GM23338 (cell line): ENCODE measurements at places on chromosomes 1 and 21.

DNA sequence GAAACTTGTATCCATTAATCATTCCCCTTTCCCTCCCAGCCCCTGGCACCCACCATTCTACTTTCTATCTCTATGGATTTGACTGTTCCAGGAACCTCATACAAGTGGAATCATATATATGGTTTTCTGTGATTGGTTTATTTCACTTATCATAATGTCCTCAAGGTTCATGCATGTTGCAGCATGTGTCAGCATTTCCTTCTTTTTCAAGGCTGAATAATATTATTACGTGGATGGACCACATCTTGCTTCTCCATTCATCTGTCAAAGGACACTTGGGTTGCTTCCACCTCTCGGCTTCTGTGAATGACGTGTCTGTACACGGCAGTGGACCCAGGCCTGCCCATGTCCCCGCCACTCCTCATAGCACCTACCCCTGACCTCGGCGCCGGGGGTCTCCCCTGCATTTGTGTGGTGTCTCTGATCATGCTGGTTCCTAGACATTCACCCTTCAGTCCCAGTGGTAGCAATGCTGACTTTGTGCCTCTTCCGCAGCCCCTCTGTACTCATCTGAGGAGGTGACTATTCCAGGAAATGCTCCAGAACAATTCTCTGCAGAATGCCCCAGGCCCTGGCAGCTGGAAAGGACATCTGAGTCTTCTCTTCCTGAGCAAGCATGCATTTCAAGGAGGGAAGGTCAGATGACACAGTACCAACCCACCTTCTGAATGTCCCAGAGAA is 136.9 kb downstream of the PSMG1 start:
- peaks cover 4% of the 10 kb centered on the region; the same call in 1 of the 2 replicates for H3K4me1 ChIP-seq
- H3K36me3 ChIP-seq, result no peaks in the 10 kb centered on the region
- H3K4me3 ChIP-seq, result no peak overlapping the region
- no peak overlapping the region for H3K27ac ChIP-seq
- H3K27me3 ChIP-seq, result no peaks in the 10 kb centered on the region

DNA sequence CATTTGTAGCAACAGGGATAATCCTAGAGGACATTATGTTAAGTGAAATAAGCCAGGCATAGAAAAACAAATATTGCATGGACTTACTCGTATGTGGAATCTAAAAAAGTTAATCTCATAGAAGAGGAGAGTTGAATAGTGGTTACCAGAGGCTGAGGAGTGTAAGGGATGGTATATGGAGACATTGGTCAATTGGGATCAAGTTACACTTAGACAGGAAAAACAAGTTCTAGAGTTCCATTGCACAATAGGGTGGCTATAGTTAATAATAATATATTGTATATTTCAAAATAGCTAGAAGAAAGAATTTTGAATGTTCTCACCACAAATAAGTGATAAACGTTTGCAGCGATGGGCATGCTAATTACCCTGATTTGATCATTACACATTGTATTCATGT is 354.6 kb downstream of the SEC16B start:
- no peaks in the 10 kb centered on the region for H3K4me1 ChIP-seq
- no peak overlapping the region for H3K4me3 ChIP-seq
- H3K27me3 ChIP-seq, result no peaks in the 10 kb centered on the region
- H3K27ac ChIP-seq, result no peak overlapping the region

- H3K27ac ChIP-seq, result no peak overlapping the region
- DNase-seq, result no peak
- H3K36me3 ChIP-seq, result no peaks in the 10 kb centered on the region
- H3K4me1 ChIP-seq, result peaks cover 21% of the 10 kb centered on the region
- no peak overlapping the region for H3K4me3 ChIP-seq
These were observed 65.4 kb downstream of the AK4 start for GRCh38 chr1:65213271-65214023.

DNA sequence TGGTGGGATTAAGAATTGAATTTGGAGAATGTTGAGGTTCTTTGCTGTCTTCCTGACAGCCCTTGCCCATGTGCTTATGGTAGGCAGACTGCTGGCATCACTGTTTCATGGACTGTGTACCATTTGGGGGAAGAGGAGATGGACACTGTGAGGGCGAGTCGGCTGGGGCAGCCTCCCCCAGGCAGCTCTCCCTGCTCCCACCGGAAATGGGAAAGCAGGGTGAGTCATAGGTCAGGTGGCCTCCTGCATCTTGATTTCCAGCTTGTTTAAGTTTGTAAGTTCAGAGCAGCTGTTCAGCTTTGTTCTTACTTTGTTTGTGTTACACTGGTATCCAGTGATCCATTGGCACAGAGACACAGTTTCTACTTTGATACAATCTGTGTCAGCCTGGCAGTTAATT is 87.2 kb upstream of the CNIH3 start:
- no peak overlapping the region for H3K4me3 ChIP-seq
- DNase-seq, result no peak
- H3K4me1 ChIP-seq, result peaks cover 12% of the 10 kb centered on the region

DNA sequence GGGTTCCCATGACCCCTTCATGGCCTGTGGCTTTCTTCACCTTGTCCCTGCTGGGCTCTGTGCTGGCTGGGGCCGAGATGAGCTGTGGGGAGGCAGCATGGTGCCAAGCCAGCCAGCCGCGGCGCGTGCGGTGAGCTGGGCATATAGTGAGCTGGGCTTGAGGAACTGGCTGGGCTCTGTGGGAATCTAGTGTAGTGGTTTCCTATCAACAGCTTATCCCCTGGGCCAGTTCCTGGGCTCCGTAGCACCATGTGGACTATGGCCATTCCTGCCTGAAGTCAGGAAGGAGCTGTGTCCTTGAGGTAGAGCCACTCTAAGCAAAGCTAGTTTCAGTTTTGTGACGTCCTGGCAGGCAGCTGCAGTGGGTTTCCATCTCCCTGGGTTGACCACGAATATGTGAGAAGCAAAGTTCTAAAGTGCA is 1.8 kb downstream of the NCMAP start:
- H3K27me3 ChIP-seq, result peaks cover 32% of the 10 kb centered on the region
- no peak for DNase-seq
- no peak overlapping the region for H3K27ac ChIP-seq
- no peaks in the 10 kb centered on the region for H3K36me3 ChIP-seq
- peaks cover 7% of the 10 kb centered on the region; the same call in 1 of the 2 replicates for H3K4me1 ChIP-seq

DNA sequence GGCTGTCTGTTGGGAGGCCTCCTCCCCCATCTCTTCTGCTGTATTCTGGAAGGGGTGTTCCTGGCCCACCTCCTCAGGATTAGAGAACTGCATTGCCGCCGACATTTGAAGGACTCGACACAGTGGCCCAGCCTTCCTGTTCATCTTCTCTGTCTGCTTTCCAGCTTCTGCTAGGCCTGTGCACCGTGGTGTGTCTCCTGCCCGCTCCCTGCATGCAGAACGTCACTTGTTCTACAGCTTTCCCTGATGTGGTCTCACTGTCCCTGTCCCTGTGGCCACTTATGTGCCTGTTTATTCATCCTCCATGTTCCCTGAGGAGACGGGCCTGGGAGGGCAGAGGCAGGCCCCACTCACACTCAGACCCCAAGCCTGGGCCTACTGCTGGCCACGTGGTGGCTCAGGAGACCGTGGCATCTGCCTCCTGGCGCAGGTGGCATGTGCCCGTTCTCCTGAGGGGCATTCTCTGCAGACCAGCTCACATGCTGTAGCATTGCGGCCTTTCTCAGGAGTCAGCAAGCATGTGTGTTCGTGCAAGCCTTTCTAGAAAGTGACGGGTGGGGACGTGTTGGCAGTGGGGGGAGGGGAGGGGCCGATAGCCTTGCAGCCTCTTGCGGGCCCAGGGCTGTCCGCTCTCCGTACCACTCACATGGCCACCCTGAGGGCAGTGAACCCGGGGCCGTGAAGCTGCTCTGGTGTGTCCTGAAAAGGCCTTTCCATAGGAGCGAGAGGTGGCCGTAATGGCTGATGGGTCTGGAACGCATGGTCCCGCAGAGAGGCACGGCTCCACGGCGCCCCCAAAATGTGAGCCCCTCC is 35.9 kb downstream of the POFUT2 start:
- no peak overlapping the region for H3K4me3 ChIP-seq
- no peaks in the 10 kb centered on the region for H3K27me3 ChIP-seq
- H3K4me1 ChIP-seq, result no peaks in the 10 kb centered on the region
- H3K36me3 ChIP-seq, result no peaks in the 10 kb centered on the region

- no peak overlapping the region for H3K27ac ChIP-seq
- H3K4me1 ChIP-seq, result no peaks in the 10 kb centered on the region
- no peak for DNase-seq
- no peaks in the 10 kb centered on the region for H3K36me3 ChIP-seq
- no peak overlapping the region for H3K4me3 ChIP-seq
These were observed 255.6 kb downstream of the GRIK3 start for GRCh38 chr1:36778740-36779139.

GRCh38 chr1:92299477-92300150 is 755 bp downstream of the RPAP2 start:
- no peaks in the 10 kb centered on the region for H3K27me3 ChIP-seq
- peak overlapping the region; percentile 63 for H3K4me3 ChIP-seq
- DNase-seq, result no peak
- no peak overlapping the region for H3K27ac ChIP-seq

GRCh38 chr1:194374649-194375048 is 1188.2 kb upstream of the B3GALT2 start:
- no peaks in the 10 kb centered on the region for H3K36me3 ChIP-seq
- no peak overlapping the region for H3K27ac ChIP-seq
- H3K4me1 ChIP-seq, result no peaks in the 10 kb centered on the region
- no peaks in the 10 kb centered on the region for H3K27me3 ChIP-seq

- DNase-seq, result peak; percentile 43
- H3K4me3 ChIP-seq, result no peak overlapping the region; the same call in 1 of the 2 replicates
- no peaks in the 10 kb centered on the region for H3K36me3 ChIP-seq
These were observed 17.5 kb upstream of the PDIK1L start for GRCh38 chr1:26094076-26094669.

DNA sequence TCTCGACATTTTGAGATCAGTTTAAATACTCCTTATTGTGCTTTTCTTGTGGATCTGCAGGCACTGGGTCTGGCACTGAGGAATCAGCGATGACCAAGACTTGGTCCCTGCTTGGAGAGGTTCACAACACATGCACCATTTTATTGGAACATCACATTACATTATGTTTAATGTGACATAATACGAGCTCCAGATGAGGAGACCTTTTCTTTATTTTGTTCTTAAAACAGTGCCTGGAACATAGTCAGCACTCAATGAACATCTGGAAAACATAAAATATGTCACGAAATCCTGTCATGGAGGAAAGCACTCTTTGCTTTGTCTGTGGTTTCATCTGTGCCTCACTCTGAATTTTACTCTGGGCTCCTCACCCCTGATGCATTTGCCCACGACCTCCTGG is 110.7 kb downstream of the ST6GALNAC3 start:
- no peak overlapping the region for H3K4me3 ChIP-seq
- no peaks in the 10 kb centered on the region for H3K36me3 ChIP-seq
- H3K27ac ChIP-seq, result no peak overlapping the region
- H3K27me3 ChIP-seq, result no peaks in the 10 kb centered on the region
- peaks cover 13% of the 10 kb centered on the region for H3K4me1 ChIP-seq

GRCh38 chr1:2950926-2951305 is 70.4 kb upstream of the ACTRT2 start:
- no peak overlapping the region for H3K27ac ChIP-seq
- no peak for DNase-seq
- no peaks in the 10 kb centered on the region for H3K36me3 ChIP-seq
- H3K4me1 ChIP-seq, result no peaks in the 10 kb centered on the region
- no peak overlapping the region for H3K4me3 ChIP-seq

- peaks cover 18% of the 10 kb centered on the region for H3K4me1 ChIP-seq
- H3K4me3 ChIP-seq, result no peak overlapping the region
- peak overlapping the region; percentile 5; the same call in 1 of the 2 replicates for H3K27ac ChIP-seq
- H3K36me3 ChIP-seq, result no peaks in the 10 kb centered on the region
- no peaks in the 10 kb centered on the region for H3K27me3 ChIP-seq
These were observed 35.2 kb upstream of the B3GALT2 start for GRCh38 chr1:193221651-193222050.

DNA sequence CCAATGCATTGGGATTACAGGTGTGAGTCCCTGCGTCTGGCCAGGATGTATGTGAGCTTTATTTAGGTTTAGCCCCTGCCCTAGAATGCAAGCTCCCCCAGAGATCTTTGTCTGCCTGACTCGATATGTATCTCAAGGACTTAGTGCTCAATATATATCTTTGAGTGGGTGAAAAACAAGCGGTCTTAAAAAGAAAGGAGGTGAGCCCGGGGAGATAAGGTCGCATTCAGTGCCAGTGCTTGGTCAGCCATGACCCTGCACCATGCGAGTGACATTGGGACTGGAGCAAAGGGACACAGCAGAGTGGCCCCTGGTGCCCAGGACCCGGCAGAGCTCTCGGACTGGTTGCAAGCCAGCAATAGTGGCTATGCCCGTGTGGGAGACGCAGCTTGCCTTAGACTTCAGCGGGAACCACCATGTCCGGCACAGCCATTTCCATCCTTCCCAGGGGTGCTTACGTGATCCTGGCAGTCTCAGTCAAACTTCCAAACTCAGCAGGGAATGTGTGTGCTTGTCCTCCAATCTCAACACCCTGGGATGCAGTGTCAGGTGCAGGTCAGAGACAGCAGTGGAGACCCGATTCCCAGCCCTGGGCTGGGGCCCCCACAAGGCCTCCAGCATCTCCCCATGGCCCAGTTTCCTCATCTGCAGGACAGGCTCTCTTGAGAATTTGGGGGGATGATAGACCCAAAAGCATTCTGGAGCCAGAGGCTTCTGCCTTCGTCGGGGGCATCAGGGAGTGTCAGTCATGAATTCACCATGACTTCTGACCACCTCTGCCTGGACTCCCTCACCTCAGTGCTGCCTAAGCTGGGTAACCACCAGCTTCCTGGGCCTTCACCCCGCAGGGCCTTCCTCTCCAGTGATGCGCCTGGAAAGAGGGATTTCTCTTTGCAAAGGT is 1.8 kb downstream of the MX2 start:
- H3K27me3 ChIP-seq, result no peaks in the 10 kb centered on the region
- no peak overlapping the region for H3K4me3 ChIP-seq
- H3K4me1 ChIP-seq, result no peaks in the 10 kb centered on the region; the same call in 1 of the 2 replicates
- no peak for DNase-seq
- no peaks in the 10 kb centered on the region for H3K36me3 ChIP-seq

DNA sequence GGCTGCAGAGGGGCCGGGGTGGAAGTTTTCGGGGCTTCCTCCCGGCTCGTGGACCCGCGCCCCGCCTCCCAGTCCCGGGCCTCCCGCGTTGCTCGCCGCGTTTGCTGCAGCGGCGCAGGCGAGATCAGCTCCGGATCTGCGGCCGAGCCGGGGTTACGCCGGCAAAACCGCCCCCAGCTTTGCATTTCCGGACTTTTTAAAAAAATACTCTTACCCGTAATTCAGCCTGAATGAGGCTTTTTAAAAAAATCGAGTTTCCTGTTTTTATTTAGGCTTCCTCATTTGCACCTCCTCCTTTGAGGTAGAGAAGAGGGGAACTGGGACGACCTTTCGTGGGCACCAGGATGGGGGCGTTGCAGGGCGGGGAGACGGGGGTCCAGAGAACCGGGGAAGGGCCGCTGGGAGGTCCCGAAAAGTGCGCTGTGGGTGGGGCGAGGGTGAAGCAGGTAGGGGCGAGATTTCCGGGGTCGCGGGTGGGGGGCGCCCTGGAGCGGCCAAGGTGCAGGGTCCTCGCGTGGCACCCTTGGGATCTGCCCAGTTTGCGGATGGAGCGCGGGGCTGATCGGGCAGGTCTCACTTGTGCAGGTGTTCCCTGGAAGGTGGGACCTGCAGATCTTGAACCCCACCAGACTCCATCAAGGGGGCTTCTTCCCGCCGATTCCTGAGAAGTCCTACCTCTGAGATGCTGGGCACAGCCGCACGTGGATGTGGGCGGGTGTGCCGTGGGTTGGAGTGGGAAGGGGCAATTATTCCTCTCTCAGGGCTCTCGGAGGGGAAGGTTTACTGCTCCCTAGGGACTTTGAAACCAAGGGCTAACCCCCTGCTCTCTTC is 1.1 kb downstream of the PIK3CD start:
- peak; percentile 47 for DNase-seq
- peaks cover 44% of the 10 kb centered on the region for H3K27me3 ChIP-seq
- H3K27ac ChIP-seq, result no peak overlapping the region
- H3K36me3 ChIP-seq, result no peaks in the 10 kb centered on the region
